Adrenal gland (tissue), 19 donors: ENCODE measurements at places on chromosomes 2 and 18. TPM values are rescaled to one million over a fixed set of nuclear protein-coding genes. Genes with fewer than 3 reads are reported as not detected.

Gene CIB4
- polyA plus RNA-seq: 5.3 TPM

Gene TMEM17
- polyA plus RNA-seq: 1.1 TPM

Gene RBKS
- 19.1 TPM for polyA plus RNA-seq

Gene GAREM2
- 0.77 TPM for polyA plus RNA-seq

Gene CROCC2
- 0.32 TPM for polyA plus RNA-seq

Gene C2orf15
- polyA plus RNA-seq: 0.88 TPM

Gene RAPGEF4
- 24.8 TPM for polyA plus RNA-seq

Gene ILKAP
- polyA plus RNA-seq: 131 TPM

Gene C2orf80
- not detected for polyA plus RNA-seq

Gene CXCR4
- 186 TPM for polyA plus RNA-seq

Gene TTLL4
- 36.8 TPM for polyA plus RNA-seq

Gene CMPK2
- 4.2 TPM for polyA plus RNA-seq

Gene LHCGR
- polyA plus RNA-seq: 0.74 TPM

Gene LIPT1
- 12.6 TPM for polyA plus RNA-seq

Gene DYNAP
- not detected for polyA plus RNA-seq

Gene MYO7B
- polyA plus RNA-seq: 0.84 TPM

Gene VWA3B
- 0.16 TPM for polyA plus RNA-seq

Gene TUBA4B
- polyA plus RNA-seq: 0.07 TPM

Gene B3GNT7
- polyA plus RNA-seq: 11.6 TPM

Gene FBXO41
- 3.7 TPM for polyA plus RNA-seq

Gene RASGRP3
- 8.2 TPM for polyA plus RNA-seq

Gene CCDC141
- polyA plus RNA-seq: 0.48 TPM

Gene CHMP3
- 203 TPM for polyA plus RNA-seq

Gene CRYGB
- not detected for polyA plus RNA-seq

Gene MYOM1
- polyA plus RNA-seq: 3.8 TPM

Gene SATB2
- polyA plus RNA-seq: 5.8 TPM

Gene GKN2
- 0.27 TPM for polyA plus RNA-seq

Gene PPP1CB
- 56.1 TPM for polyA plus RNA-seq

Gene PLGLB2
- 0.34 TPM for polyA plus RNA-seq

Gene IER3IP1
- polyA plus RNA-seq: 34.5 TPM

Gene PTCD3
- polyA plus RNA-seq: 120 TPM

Gene GMPPA
- 72.2 TPM for polyA plus RNA-seq

Gene ACADL
- 0.64 TPM for polyA plus RNA-seq
